Activated naive CD4-positive, alpha-beta T cell (primary cell): ENCODE measurements at places on chromosomes 6 and 20.

GRCh38 chr20:30811885-30812671 is 445.4 kb upstream of the DEFB115 start:
- no peak for DNase-seq

DNA sequence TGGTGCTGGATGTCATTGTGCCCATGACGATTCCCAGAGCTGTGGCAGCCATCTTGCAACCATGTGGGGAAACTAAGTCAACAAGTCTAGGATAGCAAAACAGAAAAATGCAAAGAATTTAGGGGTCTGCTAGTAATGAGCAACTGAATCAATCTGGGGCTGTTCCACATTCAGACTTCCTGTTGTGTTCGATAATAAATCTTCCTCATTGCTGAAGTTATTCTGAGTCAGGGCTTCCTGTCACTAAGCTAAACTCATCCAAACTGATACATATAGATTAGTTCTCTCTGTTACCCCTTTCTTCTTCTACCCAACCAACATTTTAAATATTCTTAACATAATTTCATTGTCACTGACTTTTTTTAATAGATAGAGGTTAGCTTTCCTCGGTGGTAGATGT is 205.9 kb downstream of the HACE1 start:
- no peak for DNase-seq

DNA sequence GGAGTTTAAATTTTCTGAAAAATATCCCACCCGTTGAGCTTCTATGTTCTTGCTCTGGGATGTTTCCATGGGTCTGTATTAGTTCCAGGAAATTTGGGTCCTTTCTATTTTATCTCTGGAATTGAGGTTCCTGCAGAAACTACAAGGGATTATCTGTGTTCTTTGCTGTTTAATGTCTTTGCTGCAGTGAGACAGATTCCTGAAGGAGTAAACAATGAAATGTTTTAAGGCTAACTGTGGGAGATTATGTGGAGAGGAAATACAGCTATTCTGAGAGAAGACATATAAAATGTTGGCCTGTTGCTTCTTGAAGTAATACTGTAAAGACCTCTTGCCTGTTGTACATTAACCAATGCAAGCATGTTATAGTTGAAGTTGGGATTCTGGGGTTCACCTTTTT is 43.5 kb downstream of the SAMD5 start:
- no peak for DNase-seq

DNA sequence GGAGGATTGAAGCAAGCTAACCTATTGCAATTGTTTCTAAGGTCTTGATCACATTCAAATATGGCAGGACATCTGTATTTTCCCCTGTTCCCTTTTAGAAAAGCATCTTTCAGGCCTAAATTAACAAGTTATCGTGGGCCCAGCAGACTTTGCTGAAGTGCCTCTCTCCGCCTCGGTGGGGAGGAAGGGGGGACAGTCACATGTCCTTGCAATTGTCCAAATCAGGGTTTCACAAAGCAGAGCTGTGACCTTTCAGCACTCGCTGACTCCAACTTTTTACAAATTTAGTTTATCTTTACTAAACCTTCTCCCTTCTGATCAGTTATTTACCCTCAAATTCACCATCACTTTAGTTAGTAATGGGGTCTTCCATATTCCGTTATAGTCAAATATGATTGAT is 74.4 kb upstream of the KCNK16 start:
- DNase-seq, result no peak
